SK-N-MC (cell line): ENCODE measurements at places on chromosomes 7 and 10.

DNA sequence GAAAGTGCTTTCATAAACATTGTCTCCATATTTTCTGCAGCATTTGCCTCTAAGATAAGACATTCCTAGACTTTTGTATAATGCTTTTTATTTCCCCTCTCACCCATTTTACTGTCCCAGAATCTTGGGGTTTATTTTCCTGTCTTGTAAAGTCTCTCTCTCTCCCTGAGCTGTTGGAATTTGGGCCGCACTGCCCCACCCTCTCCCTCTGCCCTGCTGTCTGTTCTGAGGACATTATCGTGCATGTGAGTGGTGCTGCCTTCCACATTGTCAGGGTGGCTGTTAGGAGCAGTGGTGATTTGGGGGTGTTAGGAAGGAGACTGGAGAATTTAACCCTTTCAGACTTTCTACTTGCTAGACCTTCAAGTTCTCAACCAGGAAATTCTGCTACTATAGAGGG, 16.7 kb downstream of the LRMDA start:
- DNase-seq, result no peak

- DNase-seq, result no peak
These were observed 81.9 kb downstream of the RAMP3 start for GRCh38 chr7:45239486-45239885.

- DNase-seq, result no peak
These were observed 3.0 kb downstream of the KMT2E start for GRCh38 chr7:105016709-105017656.

DNA sequence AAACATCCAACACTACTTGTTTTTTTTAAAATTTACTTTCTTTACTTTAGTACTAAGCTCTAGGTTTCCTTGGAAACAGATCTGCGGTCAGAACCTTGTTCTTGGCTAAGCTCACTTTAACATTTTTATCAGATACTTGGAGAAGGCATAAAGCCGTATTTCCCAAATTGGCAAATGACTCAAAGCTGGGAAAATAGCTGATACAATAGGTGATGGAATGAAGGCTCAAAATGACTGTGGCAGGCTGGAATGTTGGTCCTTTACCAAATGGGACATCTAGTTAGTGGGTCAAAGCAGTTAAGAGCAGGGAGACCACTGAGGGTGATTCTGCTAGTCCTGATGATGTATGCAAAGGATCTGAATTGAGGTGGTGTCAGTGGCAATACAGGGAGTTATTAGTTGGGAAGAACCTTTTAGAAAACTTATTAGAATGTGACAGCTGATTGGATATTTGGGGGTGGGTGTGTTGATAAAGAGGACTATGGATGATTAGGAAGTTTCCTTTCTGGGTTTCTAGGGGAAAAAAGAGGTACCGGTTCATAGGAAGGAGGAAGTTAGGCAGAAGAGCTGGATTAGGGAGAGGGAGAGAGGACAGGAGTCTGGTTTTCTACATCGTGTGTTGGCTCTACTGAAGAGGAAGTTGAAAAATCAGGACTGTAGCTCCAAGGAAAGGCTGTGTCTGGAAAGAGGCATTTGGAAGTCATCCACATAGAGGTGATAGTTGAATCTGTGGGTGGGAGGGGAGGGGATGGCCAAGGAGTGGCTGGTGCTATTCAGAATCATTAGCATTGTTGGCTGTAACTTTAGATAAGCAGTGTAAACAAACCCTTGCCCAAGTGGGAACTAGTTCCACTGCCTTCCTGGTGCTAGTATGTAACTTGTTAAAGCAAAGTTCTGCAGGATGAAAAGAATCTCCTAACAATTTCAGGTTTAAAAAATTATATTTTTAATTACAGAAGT, 13.1 kb downstream of the PLCE1 start:
- no peak for DNase-seq

DNA sequence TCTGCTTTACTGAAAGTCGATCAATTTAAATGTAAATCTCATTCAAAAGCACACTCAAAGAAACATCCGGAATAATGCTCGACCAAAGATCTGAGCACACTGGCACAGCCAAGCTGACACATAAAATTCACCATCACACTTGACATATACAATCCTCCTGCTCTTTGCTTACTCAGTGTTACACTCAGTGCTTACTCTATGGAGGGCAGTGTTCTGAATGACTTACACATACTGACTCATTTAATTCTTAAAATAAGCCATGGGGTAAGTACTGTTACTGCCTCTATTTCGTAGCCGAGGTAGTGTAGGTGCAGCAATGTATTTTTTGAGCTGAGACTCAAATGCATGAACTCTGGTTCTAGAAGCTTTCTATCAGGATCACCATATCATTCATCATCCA, 421.5 kb upstream of the LRRN3 start:
- no peak for DNase-seq

GRCh38 chr10:49176310-49177268, 11.6 kb downstream of the TMEM273 start:
- no peak for DNase-seq

- DNase-seq, result no peak
These were observed 679 bp downstream of the ARF5 start for GRCh38 chr7:127588697-127589482.

DNA sequence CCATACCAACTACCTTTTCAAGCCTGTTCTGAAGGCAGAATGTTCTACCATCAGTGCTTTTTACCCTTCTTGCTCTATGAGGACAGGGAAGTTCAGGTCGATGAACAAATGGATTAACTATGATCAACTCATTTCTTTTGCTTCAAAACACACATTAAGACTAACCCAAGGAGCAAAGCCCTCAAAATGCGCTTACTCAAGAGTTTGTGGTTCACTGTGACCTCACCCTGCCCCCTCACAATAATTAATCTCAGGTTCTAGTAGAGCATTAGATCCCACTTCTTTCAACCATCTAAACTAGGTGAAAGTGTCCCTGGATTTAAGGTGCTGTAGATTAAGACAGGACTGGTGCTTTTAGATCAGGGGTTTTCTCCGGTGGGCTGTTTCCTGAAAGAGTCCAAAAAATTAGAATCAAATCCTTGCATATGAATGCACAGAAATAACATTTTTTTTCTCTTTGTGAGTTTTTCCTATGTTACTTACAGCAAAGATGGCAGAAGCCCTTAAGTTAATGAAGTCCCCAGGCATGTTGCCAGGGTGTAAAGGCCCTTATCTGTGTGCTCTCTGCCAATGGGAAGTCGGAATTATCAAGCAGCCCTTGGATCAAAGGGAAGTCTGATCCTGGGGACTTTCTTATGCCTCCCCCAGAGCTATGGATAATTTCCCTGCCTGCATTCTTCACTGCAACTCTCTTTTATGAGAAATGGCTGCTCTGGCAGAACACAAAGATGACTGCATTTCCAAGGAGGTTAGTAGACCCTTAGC, 205.5 kb upstream of the STK17A start:
- no peak for DNase-seq

DNA sequence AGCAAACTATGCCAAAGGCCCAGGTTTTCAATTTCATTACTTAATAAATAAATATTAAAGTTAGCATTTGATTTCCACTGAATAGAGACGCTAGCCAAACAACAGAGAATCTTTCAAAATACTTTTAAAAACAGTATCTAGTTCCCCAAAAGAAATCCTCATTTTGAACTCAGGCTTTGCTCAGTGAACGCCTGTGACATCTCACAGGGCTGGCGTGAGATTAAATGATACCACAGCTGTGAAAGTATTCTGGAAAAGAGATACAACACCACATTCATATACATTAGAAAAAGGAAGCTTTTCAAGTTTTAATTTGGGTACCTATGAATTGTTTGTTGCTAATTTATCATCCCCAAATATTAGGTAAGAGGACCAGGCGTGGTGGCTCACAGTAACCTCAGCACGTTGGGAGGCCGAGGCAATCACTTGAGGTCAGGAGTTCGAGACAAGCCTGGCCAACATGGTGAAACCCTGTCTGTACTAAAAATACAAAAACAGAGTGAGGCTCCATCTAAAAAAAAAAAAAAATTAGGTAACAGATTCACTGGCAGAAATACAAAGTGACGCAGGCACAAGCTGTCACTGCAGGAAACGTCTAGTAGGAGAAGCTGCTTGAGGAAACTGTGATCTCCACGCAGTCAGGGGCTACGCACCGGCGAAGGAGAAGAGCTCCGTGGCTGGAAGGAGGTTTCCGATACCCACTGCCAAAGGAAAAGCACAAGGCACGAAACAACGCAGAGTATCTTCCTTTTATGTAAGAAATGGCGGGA, 50.0 kb downstream of the AMZ1 start:
- DNase-seq, result no peak

DNA sequence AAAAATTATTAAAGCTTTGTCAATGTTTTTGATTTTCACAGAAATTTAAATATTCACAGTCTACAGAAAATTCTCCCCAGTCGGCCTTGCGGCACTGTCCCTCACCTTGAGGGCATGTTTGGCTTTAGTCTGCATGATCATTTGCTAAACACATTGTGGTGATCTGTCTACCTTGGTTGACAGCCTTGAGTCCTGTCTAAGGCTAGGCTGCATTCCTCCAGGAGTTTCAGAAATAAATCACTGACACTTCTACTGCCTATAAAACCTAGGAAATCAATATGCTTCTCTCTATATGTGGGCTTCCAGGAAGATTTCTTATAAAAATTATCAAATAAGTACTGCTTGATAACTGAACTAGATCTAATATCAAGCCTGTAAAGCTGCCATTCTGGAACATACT, 430.7 kb upstream of the GRM3 start:
- no peak for DNase-seq

GRCh38 chr7:116230191-116231005, 20.1 kb downstream of the TES start:
- no peak for DNase-seq

DNA sequence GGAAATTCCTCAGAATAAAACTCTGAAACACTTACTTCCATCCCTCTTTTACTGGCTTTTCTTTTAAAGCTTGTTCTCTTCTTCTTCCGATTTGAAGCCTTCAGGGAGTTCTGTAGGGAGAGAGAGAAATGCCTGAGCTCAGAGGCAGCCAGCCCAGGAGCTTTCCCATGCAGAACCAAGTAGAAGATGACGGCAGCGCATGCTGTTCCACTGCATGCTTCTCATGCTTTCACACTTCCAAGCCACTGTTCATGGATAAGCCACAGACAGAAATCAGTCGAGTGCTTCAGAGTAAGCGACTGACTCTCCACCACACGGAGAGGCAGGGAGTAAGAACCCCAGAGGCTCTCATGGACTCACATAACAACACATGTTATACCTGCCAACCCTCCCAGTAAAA, 237.3 kb downstream of the DGKI start:
- no peak for DNase-seq

GRCh38 chr7:157211690-157212089, 73.0 kb downstream of the UBE3C start:
- no peak for DNase-seq

- no peak for DNase-seq
These were observed 189.2 kb upstream of the PODXL start for GRCh38 chr7:131745390-131746248.

DNA sequence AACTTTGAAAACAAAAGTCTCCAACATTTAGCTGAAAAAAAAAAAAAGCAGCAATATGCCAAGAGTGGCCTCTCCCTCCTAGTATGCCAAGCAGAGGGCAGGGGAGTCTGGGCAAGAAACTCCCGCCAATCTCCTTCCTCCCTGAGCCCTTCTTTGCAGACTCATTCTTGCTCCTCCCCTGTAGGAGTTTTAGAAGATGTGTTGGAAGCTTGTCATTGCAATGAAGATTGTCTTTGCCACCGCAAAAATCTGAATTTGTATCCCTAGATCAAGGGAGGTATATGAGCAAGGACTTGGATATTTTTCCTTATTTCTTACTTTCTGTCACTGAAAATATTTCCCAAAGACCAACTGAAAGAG, 2.6 kb upstream of the TNS3 start:
- no peak for DNase-seq

- no peak for DNase-seq
These were observed 59.2 kb upstream of the GLCCI1 start for GRCh38 chr7:7909376-7909775.

DNA sequence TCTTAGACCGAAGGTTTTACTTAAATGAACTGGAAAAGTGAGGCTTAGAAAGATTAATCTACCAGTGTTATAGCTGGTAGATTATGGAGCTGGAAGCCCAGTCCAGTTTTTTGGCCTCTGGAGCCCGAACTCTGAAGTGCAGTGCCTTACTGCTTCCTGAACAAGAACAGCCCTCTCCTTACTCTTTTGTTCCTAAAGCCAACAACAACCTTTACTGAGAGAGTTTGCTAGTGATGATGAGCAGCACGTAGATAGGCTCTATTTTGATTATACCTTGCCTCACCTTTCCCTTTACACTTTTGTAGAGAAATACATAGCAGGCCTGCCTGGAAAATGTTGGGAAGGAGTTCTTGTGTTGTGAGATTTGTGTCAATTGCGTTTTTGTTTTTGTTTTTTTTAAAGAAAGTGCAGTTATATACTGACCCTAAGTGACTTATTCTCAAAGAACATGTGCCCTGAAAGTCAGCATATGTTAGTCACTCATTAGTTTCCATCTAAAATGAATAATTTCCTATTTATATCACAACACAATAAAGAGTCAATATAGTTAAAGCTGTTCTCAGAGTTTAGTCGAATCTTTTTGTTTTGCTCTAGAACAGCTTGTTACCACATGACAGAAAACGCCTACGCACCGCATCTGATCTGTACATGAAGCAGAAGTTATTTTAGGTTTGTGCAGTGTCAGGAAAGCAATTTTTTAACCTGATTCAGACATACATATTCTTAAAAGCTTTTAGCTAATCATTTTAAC, 33.0 kb downstream of the PLEKHA1 start:
- DNase-seq, result no peak

DNA sequence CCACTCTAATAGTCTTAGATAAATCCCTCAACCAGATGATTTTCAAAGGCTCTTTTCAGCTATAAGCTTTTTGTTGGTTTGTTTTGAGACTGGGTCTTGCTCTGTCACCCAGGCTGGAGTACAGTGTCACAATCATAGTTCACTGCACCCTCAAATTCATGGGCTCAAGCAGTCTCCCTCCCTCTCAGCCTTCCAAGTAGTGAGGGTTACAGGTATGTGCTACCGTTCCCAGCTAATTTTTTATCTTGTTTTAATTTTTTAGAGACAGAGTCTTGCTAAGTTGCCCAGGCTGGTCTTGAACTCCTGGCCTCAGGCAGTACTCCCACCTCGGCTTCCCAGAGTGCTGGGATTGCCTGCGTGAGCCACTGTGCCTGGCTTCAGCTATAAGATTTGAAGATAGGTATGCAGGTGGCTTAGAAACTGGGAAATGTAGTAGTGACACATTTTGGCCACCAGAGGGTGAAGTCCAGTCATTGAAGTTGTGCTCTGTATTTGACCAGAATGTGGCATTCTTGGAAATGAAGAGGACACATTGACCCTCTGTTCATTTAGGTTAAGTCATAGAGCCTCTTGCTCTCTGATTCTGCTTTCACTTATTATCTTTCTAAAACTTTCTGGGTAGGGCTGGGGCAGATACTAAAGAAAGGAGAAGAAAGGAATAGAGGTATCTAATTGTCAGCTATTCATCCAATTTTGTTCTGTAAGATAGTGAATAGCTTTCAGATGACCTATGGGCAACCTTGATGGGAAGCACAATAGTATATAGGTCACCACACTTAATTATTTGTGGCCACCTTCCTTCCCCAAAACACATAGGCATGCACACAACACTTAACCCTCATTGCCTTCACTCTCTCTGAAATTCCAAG, 36.0 kb downstream of the R3HCC1L start:
- no peak for DNase-seq

- no peak for DNase-seq
These were observed 270.3 kb downstream of the KLF6 start for GRCh38 chr10:3514691-3515090.

GRCh38 chr7:127880454-127880853, 150.8 kb downstream of the LRRC4 start:
- no peak for DNase-seq
